T follicular helper cell (primary cell): ENCODE measurements at places on chromosomes 1 and 21.

DNA sequence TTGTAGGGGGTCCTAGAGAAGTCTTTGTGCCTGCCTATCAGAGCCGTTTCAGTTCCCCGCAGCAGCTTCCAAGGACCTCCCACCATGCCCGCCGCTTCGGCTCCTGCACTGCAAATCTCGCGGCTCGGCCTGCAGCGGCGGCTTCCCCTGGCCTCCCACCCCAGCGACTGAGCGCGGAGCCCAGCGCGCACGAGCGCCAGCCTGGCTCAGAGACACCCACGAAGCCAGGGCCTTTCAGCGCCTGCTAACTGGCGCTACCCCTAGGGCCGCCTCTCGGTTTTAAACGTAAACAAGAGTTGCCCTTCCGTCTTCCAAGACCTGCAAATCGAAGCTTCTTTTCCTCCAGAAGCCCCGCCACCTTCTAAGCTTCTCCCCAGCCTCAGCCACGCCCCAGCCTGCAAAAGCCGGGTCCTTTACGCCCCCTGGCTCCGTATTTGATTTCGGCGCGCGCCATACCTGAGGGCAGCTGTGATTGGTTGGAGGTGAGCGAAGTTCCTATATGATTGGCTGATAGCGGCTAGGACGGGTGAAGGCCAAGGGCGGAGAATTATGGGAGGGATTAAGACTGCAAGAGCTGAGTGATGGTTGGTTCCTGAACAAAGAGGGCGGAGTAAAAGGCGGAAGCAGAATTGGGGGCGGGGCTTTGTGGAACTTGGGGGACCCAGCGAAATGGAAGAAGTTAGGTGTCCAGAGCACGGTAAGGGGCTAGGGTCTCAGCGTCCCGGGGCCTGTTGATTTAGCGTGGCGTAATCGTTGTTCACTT is at the start of gene TTF2:
TTF2 (plus strand) TSS at position 649 of the 763 bp plus-strand sequence; CDS start at position 670, 21 bp downstream.
- peak; percentile 92 for DNase-seq

- no peak for DNase-seq
Observed at GRCh38 chr1:55048453-55049270, 9.3 kb downstream of the PCSK9 start.

GRCh38 chr1:211520641-211521040 is 28.7 kb upstream of the RD3 start:
- no peak for DNase-seq

GRCh38 chr1:171160639-171161354 is 24.3 kb upstream of the FMO2 start:
- no peak for DNase-seq

- no peak for DNase-seq
Observed at GRCh38 chr1:198491028-198491427, 49.5 kb downstream of the ATP6V1G3 start.

GRCh38 chr1:205351984-205352713 is 4.6 kb downstream of the KLHDC8A start:
- DNase-seq, result no peak

- no peak for DNase-seq
Observed at GRCh38 chr1:165856606-165857005, 29.2 kb downstream of the UCK2 start.

DNA sequence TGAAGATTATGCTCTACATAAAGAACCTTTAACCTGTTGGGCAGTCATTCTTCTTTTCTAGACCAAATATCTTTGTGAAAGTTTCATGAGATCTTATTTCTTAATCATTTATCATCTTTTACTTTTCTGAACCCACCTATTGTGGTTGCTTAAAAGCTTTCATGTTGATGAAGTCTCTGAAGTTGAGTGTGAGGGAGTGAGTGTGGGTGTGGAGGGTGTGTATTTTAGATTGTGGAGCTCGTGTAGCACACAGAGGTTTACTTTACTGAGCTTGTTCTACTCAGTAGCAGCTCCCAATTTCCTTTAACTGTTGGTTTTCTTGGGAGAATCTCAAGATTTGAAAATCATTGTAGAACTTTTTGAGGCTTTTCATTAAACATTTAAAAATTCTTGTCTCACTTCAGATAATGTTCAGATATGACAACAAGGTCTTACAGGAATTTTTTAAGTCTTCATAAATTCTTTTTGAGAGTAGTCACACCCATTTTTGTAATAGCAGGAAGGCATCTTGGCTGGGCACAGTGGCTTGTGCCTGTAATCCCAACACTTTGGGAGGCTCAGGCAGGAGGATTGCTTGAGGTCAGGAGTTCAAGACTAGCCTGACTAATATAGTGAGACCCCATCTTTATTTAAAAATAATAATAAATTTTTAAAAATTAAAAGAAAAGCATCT is 17.0 kb downstream of the SRRM1 start:
- no peak for DNase-seq

DNA sequence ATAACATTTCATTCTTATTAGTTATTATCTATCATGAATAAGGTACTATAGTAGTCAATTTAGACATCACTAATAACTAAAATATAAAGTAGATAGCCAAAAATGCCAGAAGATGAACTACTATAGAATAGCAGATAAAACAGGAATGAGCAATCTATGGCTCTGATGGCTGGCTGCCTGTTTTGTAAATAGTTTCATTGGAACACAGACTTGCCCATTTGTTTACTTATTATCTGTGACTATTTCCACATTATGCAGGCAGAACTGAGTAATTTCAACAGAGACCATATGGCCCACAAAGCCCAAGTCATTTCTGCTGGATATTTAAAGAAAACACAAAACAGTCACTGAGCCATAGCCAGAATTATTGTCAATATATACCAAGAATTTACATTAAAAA is 222.1 kb downstream of the COL24A1 start:
- DNase-seq, result no peak

- no peak for DNase-seq
Observed at GRCh38 chr1:212864201-212864600, 6.1 kb downstream of the FLVCR1 start.

DNA sequence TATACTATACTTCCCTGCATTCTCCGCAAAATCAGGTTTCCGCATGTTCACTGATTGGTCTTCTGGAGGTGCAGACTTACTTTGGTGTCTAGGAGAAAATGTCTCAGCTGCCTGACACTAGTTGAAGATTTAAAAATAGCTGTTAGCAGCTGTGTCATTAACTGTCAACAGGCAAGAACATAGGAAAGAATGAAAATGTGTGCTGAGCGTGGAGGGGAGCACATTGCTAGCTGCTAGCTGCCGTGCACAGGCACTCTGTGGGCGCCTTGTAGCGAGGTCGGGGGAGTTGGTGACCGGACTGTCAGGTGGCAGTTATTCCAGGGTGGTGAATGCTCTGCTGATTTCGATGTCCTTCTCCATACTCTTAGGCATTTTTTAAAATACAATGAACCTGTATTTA is 5.2 kb downstream of the FAAH start:
- no peak for DNase-seq

- DNase-seq, result no peak
Observed at GRCh38 chr21:42235593-42235992, 16.7 kb downstream of the ABCG1 start.
